ENCODE measurements at places on chromosomes 6 and 20.

DNA sequence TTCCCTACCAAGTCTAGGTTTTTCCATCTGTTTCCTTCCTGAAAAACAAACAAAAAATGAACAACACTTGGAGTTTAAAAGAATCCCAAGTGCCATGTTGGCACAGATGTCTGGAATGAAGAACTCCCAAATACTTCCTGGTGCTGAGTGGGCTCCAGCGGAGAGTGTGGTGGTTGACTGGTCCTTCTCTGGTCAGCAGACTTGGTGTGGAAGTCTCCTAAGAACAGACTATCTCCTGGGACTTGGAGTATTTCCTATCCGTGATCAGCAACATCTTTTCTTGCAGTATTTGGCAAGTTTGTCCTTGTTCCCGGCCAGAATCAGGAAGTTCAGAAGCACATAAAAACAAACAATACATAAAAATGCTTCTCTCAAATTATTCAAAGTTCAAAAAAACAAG lies 154.1 kb downstream of the MTFR2 start:
- DNase-seq: no peak

DNA sequence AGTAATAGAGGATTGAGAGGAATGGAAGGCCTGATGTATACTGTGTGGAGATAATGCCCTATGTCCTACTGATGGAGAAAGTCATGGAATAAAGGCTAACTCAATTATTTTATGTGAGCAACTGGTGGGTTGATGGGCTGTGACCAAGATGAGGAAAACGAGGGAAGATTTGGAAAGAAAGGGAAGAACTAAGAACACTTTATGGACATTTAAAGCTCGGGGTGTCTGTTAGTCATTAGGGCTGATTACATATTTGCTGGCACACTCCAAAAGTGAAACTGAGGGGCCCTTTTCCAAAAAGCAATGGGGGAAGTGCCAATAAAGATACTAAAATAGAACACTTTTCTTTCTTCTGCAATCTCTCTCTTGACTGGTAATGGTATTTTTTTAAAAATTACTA lies 439.5 kb downstream of the PLCB1 start:
- DNase-seq: no peak

- DNase-seq: no peak
These were observed 90.6 kb upstream of the MLN start for GRCh38 chr6:33894438-33894837.

- no peak for DNase-seq
These were observed 194.6 kb upstream of the ARID1B start for GRCh38 chr6:156582509-156582992.

DNA sequence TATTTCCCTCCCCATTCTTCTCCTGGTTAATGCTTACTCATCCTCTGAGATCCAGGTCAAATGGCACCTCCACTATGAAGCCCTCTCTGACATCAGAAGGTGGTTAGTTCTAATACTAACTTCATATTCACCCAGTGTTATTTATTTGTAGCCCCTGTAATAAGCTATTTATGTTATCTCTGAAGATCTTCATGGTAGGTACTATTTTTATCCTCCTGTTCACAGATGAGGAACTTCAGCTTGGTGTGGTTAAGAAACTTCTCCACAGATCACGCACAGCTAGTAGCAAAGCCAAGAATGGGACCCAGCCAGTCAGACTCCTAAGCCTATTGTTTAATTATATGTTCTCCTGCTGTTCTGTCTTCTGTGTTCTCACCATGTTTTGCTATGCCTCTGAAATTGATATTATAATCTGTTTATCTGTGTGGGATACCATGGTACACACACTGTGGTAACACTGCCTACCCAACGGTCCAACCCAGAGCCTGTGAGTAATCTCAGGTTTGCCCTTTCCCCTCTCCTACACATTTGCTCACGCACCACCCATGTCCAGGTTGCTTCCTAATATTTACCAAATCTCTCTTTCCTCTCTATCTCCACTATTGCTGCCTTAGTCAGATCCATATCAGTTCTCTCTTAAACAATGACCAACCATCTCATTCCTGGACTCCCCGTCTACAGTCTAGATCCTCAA lies 98.4 kb downstream of the IPCEF1 start:
- DNase-seq: no peak

- DNase-seq: no peak
These were observed 9.4 kb downstream of the SULF2 start for GRCh38 chr20:47775841-47776240.

- DNase-seq: no peak
These were observed 834.2 kb downstream of the KIF16B start for GRCh38 chr20:15739035-15739434.

DNA sequence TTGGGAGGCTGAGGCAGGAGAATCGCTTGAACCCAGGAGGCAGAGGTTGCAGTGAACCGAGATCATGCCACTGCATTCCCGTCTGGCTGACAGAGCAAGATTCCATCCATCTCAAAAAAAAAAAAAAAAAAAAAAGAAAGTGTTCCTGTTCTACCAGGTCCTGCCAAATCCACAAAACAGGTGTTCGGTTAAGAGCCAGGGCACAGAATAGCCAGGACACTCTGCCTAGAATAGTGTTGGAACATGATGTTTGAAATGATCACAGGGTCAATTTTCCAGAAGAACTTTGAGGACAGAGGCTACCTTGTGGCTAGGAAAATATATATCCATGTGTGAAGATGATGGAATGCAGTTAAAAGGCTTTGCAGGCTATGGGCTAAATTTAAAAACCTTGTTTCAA lies 63.6 kb upstream of the TRAF3IP2 start:
- DNase-seq: no peak

GRCh38 chr6:17656092-17656491 lies 50.6 kb downstream of the NUP153 start:
- DNase-seq: no peak

GRCh38 chr6:30836431-30836866 lies 47.9 kb upstream of the DDR1 start:
- no peak for DNase-seq

DNA sequence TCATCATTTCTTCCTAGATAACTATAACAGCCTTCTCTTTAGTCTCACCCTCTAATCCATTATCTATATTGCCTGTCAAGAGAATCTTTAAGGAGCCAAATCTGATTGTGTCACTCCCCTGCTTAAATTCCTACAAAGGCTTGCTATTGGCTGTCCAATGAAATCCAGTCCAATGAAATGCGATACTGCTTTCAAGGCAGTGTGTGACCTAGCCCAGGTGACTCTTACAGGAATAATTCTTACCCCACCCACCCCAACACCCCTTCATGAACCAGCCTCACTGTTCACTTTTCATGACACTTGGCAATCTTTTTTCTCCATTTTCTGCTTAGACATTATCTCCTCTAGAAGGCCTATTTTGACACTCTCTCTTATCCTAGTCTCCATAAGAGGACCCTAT lies 163.3 kb upstream of the MARCKS start:
- DNase-seq: no peak

- no peak for DNase-seq
These were observed 207.9 kb downstream of the MYLK4 start for GRCh38 chr6:2542858-2543218.

- no peak for DNase-seq
These were observed 67.9 kb upstream of the RNF24 start for GRCh38 chr20:4083098-4083865.

- no peak for DNase-seq
These were observed 276.4 kb downstream of the TAF4 start for GRCh38 chr20:61789329-61789728.

GRCh38 chr6:144549837-144550747 lies 265.0 kb downstream of the UTRN start:
- no peak for DNase-seq

- DNase-seq: no peak
These were observed 18.2 kb downstream of the MAS1 start for GRCh38 chr6:159908979-159909378.

- no peak for DNase-seq
These were observed 39.7 kb downstream of the TMEM181 start for GRCh38 chr6:158599635-158600034.

- no peak for DNase-seq
These were observed 19.4 kb downstream of the SS18L1 start for GRCh38 chr20:62162765-62163484.
